ENCODE measurements at places on chromosomes 12 and 14. TPM values are rescaled to one million over a fixed set of nuclear protein-coding genes. Genes with fewer than 3 reads are reported as not detected.

DNA sequence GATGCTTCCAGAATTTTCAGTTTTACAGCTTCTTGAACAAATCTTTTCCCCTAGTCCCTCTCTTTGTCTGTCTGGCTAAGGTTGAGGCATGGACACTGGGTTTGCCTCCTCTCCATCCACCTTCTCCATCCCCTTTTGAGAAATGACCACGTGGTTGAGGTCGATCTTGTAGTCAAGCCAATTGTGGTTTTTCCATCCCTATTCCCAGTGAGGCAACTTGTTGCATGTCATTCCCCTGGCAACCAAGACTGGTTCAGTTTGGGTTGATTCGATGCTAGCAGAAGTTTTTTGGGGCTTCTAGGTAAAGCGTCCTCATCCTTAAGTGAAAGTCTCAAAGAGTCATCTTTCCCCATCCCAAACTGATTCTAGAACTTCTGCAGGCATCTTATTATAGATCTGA is 300.8 kb downstream of the APAF1 start:
- no peak for DNase-seq

DNA sequence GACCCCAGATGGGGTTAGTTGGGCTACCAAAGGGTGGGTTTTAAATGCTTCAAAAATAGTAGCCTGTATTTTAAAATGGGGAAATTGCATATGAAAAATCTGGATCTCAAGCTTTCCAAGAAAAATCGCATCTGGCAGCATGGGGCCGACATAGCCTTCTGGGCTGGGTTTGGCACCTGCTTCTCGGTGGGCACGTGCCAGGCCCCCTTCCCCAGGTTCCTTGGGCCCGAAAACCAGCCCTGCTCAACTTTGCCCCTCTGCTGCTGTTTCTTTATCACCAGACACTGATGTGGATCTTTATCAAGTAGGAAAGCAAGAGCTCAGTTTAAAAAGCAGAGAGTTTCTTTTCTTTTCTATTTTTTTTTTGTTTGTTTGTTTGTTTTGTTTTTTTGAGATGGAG is 95.1 kb downstream of the DICER1 start:
- no peak for DNase-seq

DNA sequence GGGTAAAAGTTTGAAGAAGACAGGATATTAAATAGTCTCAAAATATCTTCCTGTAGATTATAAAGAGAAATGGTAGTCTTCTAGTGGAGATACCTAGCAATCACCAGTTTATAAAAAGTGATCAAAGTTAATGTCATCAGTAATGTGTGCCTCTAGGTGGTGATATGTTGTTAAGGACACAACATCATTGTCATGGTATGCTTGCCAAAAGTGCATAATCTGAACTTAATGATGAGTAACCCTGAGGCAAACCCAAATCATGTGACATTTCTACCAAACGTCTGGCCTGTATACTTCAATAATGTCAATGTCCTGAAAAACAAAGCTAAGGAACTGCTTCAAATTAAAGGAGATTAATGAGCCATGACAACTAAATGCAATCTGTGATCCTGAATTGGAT is 214.7 kb downstream of the PHLDA1 start:
- no peak for DNase-seq

DNA sequence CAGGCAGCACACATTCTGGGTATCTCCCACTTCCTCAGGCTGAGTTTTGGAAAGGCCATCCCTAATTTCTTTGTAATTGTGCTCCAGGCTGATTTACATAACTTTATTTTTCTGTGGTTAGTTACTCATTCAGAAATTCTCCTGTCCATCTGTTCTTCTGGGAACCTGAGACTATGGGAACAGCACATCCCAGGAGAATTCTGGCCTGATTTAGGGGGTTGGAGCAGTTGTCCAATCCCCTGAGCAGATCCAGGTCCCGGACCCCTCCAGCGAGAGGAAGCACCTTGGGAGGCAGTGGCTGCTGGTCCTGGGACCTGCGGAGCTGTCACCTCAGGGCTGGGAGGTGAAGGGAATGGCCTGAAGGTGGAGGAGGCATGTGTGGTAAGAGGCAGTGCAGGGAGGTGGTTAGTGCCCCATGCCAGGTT is 40.4 kb downstream of the TSPAN9 start:
- DNase-seq, result no peak

DNA sequence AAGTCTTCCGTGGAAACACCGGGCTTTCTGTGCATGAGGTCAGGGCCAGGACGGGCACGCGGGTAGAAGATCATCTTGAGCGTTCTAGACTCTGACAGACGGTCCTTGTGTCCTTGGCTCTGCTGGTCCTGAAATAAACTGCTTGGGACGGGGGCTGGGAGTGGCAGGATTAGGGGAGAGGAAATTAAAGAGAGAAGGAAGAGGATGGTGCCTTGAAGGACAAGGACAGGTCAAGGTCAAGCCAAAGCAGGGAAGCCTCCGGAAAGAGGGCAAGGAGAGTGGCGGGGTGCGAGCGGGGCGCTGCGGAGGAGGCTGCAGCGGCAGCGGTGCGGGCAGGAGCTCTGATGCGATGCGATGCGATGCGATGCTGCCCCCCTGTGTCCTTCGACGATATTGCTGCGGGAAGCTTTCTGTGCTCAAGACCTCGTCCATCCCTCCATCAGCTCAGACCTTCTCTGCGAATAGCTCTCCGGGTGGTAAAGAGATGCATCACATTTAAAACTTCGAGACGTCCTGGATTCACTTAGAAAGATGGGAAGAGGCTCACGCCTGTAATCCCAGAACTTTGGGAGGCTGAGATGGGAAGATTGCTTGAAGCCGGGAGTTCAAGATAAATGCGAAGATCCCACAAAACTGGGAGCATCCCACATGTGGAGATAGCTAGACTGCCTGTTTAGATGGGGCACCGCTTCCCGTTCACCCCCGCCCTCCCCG is 110.1 kb upstream of the TMEM132D start:
- peak; percentile 72 for DNase-seq

DNA sequence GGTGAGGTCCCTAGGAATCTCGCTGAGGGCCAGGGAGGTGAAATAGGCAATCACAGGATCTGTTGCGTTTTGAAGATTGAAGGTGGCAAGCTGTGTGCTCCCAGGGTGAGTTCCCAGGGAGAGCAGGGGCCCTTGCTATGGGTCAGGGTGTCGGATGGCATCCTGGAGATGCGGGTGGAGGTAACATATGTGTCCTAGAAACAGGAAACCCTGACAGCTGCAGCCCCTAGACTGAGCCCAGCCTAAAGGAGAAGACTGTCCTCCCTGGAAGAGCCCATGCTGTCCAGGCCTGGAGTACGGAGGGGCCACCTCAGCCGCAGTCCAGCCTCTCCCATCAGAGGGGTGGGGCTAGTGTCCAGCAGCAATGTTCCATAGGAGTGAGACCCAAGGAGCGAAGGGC is 194.2 kb downstream of the NTF3 start:
- no peak for DNase-seq

- no peak for DNase-seq
Observed at GRCh38 chr12:121189131-121189530, 20.8 kb upstream of the P2RX4 start.

GRCh38 chr14:32809255-32809654 is 129.4 kb upstream of the NPAS3 start:
- no peak for DNase-seq

GRCh38 chr12:51887476-51888315 is at the start of gene ANKRD33:
TSS of gene ANKRD33 (plus strand) at chr12:51888103. CDS start at chr12:51888187, 84 bp downstream.
- no peak for DNase-seq

DNA sequence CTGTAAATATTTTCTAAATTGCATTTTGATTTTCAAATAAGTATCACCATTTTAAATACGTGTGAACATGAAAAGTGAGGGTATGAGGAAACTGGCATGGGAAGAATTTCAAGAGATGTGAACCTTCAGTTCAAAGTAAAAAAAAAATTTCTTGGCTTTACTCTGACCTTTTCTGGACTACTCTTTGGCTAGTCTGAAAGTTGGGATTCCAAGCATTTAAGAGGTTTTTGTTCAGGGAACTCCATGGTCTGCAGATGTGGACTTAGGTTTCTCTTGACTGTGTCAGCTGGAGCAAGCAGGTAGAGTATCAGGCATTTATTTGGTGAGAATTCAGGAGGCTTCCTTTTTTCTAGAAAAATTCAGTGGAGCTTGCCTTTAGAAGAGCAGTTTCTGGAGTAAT is 311.6 kb downstream of the LRIG3 start:
- DNase-seq, result no peak

- DNase-seq, result no peak
Observed at GRCh38 chr14:23430723-23431085, 4.8 kb downstream of the MYH7 start.

DNA sequence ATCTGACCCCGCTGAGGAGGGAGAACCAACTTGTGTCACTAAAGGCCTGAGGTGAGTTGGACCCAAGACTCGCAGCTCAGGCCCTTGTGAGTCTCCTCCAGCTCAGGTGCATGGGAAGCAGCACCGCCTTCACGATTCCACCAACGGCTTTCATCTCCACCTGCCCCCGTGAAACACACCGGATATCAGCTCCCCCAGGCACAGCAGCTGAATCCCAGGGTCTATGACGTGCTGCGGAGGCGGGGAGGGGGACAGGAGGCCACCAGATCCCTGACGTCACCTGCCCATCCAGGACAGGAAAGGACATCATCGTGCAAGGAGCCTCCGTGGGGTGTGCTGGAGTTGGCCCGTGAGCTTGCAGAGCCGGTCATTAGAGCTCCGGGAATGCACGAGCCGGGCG is 18.5 kb upstream of the SFSWAP start:
- DNase-seq, result no peak

DNA sequence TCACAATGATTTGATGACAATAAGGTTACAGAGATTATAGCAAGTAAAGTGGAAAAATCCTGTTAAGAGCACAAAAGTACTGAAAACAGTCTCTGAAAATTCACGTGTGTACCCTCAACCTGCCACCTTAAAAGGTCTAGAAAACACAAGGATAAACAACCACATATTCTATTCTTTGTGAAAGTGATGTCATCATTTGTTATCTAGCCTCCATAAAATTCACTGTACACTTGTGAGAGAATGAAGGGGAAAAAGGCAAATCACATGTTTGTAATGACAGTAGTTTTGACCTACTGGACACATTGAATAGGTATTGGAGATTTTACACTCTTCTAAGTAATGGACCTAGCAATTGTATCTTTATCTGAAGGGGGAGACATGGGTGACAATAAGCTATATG is 4.0 kb downstream of the PTGDR start:
- DNase-seq, result no peak

- no peak for DNase-seq
Observed at GRCh38 chr14:75645056-75645455, 15.6 kb downstream of the ERG28 start.

GRCh38 chr12:89393551-89394121 is 41.3 kb upstream of the DUSP6 start:
- DNase-seq, result no peak

DNA sequence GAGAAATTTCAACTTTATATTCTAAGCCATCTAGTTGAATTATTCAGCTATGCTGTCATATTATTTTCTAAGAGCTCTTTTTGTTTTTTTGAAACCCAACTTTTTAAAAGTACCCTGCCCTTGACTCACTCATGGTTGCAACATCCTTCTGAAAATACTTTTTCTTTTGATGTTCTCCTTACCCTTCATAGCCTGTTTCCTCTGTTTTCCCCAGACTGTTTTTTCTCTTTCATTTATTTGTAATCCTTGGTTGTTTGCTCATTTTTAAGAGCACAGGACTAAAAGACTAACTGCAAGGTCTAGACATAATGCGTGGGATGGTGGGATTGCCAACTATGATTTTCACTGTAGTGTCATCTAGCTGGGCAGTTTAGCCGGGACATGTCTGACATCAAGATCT is 21.2 kb upstream of the CDKL1 start:
- no peak for DNase-seq

DNA sequence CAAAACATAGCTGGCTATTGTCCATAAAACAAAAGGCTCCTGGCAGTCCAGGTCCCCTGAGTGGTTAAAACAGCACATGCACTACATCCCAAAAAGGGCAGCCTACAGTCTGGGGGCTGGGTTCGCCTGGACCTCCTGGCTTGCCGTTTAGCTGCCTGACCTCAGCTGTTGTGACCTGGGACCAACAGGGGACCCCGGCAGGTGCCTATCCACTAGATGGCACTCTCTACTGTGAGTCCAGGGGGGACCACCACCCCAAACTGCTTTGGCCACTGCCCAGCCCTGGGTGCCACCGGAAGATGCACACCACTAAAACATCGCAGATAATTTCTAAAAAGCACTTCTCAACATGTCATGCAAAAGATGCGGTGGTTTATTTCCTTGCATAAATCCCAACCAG is 2.9 kb upstream of the RTL1 start:
- no peak for DNase-seq

The GALNT9 gene
- polyA plus RNA-seq, result 10.5 TPM

The FAM222A gene
- 7.8 TPM for polyA plus RNA-seq

The CCNB1IP1 gene
- polyA plus RNA-seq, result 97.9 TPM

The TAS2R43 gene
- 0.65 TPM for polyA plus RNA-seq

The DPF3 gene
- polyA plus RNA-seq, result 3.5 TPM

The TESPA1 gene
- 0.12 TPM for polyA plus RNA-seq

The TAS2R20 gene
- 2.8 TPM for polyA plus RNA-seq

The DDX24 gene
- polyA plus RNA-seq, result 143 TPM

The FAM90A1 gene
- 2.7 TPM for polyA plus RNA-seq

The TMEM52B gene
- polyA plus RNA-seq, result 121 TPM

The GTF2A1 gene
- 35.3 TPM for polyA plus RNA-seq

The HELB gene
- polyA plus RNA-seq, result 6.1 TPM

The WDHD1 gene
- polyA plus RNA-seq, result 16.1 TPM

The ZNF740 gene
- polyA plus RNA-seq, result 76.2 TPM

The NR4A1 gene
- 14.1 TPM for polyA plus RNA-seq
